Bronchial epithelial cell (primary cell): ENCODE measurements at places on chromosomes 2 and 18. TPM values are rescaled to one million over a fixed set of nuclear protein-coding genes. Genes with fewer than 3 reads are reported as not detected.

The FASTKD2 gene
- 41.3 and 46.7 TPM in 2 replicates for total RNA-seq

The CAPN14 gene
- total RNA-seq, result 10.3 and 35.1 TPM in 2 replicates

GRCh38 chr2:81481242-81481993 is 1176.9 kb upstream of the LRRTM1 start:
- DNase-seq, result no peak

The SOWAHC gene
- total RNA-seq, result 48.4 and 63.5 TPM in 2 replicates

The TMEM163 gene
- total RNA-seq, result not detected in 2 replicates

- DNase-seq, result no peak
Measured at GRCh38 chr2:121904656-121905055, 149.2 kb downstream of the TSN start.

- no peak for DNase-seq
Measured at GRCh38 chr2:214244847-214245246, 166.0 kb upstream of the VWC2L start.

- no peak for DNase-seq
Measured at GRCh38 chr2:239167011-239167673, 233.7 kb downstream of the HDAC4 start.

DNA sequence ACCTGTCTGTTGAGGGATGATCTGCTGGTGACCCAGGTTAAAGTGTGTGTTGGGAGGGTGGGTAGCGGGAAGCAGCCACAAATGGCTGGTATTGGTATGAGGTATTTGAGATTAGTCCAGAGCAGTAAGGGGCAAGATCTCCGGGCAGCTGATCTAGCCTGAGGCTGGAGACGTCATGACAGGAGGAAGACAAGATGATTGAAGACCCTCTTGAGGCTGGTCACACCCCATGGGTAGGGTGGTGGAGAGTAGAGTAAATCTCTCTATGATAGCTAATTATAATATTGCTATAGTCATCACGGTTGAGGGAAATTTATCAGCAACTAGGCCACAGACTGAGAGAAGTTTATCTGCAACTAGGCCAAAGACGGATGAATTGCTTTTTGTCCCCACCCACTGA is 128.5 kb downstream of the CDCA7 start:
- DNase-seq, result no peak

- DNase-seq, result peak; percentile 35
Measured at GRCh38 chr2:72457801-72458516, 310.3 kb upstream of the CYP26B1 start.
